ENCODE measurements at places on chromosomes 4 and X. TPM values are rescaled to one million over a fixed set of nuclear protein-coding genes. Genes with fewer than 3 reads are reported as not detected.

GRCh38 chr4:150217192-150217591 lies 138.9 kb downstream of the DCLK2 start:
- no peak for DNase-seq
- H3K36me3 ChIP-seq: no peaks in the 10 kb centered on the region
- H3K4me1 ChIP-seq: peaks cover 17% of the 10 kb centered on the region
- H3K27me3 ChIP-seq: no peaks in the 10 kb centered on the region
- no peak overlapping the region for H3K4me3 ChIP-seq

GRCh38 chr4:148730766-148731165 lies 288.6 kb upstream of the NR3C2 start:
- no peaks in the 10 kb centered on the region for H3K27me3 ChIP-seq
- no peak overlapping the region for H3K4me3 ChIP-seq
- H3K36me3 ChIP-seq: no peaks in the 10 kb centered on the region
- DNase-seq: no peak

The ATOH1 gene
- total RNA-seq: not detected

The ARHGAP6 gene
- 15.7 TPM for total RNA-seq

All from vagina (tissue), 2 donors.